Kidney (tissue), 22 donors: ENCODE measurements at places on chromosomes 4 and X. TPM values are rescaled to one million over a fixed set of nuclear protein-coding genes. Genes with fewer than 3 reads are reported as not detected.

The IL3RA gene
- polyA plus RNA-seq = 10.2 TPM

DNA sequence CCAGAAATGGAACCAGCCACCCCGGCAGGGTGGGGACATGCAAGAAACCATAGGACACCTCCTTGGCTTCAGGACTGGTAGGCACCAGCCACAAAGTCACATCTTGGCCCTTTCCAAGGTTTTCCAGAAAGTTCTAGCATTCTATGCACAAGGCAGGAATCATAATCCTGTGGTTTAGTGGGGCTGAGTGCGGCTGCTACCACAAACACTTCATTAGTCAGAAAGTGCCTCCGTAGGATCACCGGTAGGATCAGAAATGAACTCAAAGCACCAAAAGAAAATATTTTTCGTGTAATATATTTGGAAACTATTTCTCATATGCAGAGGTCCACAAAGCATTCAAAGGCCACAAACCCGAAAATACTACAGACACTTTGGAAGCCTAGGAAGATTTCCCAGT is 191.7 kb downstream of the PTTG2 start:
- DNase-seq = no peak

DNA sequence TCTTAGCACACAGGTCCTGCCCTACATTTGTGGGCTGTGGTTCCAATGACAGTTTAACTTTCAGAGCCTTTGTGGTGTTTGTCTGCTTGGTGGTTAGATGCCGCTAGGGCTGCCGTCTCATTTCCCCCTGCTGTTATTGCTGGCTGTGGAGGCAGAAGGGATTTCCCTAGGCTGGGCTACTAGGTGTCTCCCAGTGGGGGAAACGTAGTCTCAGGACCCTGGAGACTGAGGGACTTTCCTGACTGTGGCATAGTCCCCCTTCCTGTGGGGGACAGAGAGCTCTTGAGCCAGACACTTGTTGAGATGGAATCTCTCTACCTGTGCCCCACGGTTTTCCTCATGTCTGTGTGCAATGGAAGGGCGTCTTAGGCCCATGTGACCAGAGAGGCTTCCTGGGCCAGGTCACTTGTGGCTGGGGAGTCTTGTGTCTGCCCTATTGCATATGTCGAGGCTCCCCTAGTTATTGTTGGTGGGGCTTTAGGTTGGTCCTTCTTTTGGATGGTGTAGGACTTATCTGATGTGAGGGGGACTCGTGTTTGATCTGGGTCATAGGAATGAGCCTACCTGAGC is 68.2 kb downstream of the ARHGAP10 start:
- DNase-seq = no peak

GRCh38 chr4:113394108-113394729 is 344.8 kb downstream of the ANK2 start:
- no peak for DNase-seq

DNA sequence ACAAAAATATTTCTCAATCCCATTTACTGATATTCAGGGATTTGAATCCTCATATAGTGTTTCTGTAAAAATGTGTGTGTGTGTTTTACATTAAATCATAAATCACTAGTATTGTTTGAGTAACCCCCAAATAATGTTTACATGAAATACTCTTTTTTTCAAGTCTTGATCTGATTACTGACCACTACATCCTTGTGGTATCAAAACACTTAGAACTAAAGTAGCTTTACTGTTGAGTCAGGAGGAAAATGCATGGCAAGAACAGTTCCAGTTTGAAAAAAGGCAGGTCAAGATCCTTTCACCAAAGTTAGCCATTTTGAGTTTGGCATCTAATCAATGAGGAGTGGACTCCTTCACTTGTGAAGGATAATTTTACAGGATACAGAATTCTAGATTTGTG is 3.6 kb upstream of the WDR19 start:
- no peak for DNase-seq

GRCh38 chrX:131366407-131366806 is 77.3 kb upstream of the IGSF1 start:
- DNase-seq = peak; percentile 48

The FANCB gene
- polyA plus RNA-seq = not detected

The VGLL1 gene
- polyA plus RNA-seq = 5.5 TPM

The AFM gene
- polyA plus RNA-seq = 30.8 TPM

The SLC16A2 gene
- 17.2 TPM for polyA plus RNA-seq

DNA sequence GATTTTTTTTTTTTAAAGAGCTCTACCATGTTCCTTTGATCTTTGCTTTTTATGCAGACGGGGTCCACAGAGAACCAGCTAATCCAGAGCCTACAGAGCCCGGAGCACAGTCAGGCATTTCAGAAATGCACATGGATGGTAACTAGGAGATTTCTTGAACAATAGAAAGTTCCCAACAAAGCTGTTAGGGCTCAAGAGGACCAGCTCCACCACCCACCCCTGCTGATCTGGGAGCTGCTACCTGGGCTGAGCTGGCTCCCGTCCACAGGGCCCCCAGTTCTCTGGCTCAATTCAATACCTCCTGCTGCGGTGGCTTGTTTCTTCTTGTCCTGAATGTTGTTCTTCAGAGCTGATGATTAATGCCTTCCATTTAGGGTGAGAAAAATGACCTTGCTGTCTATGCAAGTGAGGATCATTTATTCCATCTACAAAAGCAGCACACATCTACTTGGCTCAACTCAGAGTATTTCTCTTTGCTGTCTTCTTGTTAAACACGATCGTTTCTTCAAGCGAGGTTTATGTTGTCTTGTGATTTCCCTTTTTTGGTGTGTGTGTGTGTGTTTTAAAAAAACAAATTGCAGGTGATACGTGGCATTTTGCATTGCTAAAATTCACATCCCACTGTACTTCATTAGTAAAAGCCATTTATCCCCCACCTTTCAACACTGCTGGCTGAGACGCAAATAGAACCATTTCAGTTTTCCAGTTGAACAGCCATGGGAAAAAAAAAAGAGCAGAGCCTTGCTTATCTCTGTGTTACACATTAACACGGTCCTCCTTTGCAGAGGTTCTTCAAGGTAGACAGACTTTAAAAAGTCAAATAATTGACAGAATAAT is 31.3 kb downstream of the IGFBP7 start:
- peak; percentile 90 for DNase-seq

The AKAP4 gene
- polyA plus RNA-seq = not detected

The MND1 gene
- polyA plus RNA-seq = 1.5 TPM

GRCh38 chr4:14878681-14879080 is 123.6 kb upstream of the CPEB2 start:
- DNase-seq = no peak

DNA sequence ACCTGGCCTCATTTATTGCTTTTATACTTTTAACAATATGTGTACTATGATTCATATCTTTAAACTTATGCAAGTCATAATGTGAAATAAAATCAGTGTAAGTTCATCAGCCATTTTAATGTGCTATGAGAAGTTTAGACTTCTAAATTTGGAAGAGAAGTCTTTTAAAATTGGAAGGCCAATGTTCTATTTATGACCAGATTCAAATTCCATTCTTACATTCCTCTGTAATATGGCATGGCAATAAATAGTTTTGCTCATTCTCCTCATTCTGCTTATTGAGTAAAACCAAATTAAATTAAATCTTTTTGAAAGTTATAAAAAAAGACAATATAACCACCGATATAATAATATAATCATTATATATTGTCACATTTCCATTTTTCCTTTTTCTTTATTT is 126.2 kb downstream of the SORBS2 start:
- DNase-seq = no peak

- no peak for DNase-seq
These were observed 28.8 kb upstream of the PCSK1N start for GRCh38 chrX:48864210-48864609.

- DNase-seq = no peak
These were observed 35.2 kb downstream of the KDM6A start for GRCh38 chrX:44908153-44908552.

GRCh38 chr4:66572949-66573348 is 902.7 kb upstream of the EPHA5 start:
- DNase-seq = no peak

DNA sequence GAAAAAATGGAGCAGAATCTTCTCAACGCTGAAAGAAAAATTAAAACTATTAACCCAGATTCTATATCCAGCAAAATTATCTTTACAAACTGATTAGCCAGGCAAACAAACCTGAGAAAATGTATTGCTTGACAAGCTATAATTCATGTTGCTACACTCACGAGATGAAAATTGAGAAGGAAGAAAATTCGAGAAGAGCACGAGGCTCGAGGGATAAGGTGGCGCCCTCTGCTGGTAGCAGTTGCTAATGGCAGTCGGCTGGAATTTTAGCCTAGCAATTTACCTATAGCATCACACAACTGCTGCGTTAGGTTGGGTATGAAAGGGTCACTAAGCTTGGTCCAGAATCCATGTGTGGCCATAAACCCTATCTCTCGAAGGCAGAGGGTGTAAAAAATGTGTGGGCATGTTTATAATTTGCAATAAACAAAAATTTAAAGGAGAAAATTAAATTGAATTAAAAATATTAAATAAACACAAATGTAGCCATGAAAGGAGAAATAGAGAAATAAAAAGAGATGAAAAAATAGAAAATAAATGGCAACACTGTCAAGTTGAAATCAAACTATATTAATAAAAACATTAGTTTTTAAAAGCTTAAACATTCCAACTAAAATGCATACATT is 126.6 kb downstream of the PPP4R3C start:
- DNase-seq = peak; percentile 22

GRCh38 chr4:124431653-124432192 is 280.8 kb downstream of the ANKRD50 start:
- no peak for DNase-seq

DNA sequence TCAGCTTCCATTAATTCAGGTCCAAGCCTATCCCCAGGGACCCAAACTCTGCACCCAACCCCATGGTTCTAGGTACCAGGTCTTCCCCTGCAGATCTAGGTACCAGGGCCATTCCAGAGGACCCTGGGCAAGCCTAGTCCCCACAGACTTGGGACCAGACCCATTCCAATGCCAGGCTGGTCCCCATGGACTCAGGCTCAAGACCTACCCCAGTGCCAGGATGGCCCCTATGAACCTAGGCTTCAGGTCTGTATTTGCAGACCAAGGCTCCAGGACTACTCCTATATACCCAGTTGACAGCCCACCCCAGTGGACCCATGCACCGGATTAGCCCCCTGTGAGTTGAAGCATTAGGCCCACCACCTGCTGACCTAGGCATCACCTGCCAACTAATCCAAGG is 8.9 kb downstream of the MTHFD2L start:
- no peak for DNase-seq

DNA sequence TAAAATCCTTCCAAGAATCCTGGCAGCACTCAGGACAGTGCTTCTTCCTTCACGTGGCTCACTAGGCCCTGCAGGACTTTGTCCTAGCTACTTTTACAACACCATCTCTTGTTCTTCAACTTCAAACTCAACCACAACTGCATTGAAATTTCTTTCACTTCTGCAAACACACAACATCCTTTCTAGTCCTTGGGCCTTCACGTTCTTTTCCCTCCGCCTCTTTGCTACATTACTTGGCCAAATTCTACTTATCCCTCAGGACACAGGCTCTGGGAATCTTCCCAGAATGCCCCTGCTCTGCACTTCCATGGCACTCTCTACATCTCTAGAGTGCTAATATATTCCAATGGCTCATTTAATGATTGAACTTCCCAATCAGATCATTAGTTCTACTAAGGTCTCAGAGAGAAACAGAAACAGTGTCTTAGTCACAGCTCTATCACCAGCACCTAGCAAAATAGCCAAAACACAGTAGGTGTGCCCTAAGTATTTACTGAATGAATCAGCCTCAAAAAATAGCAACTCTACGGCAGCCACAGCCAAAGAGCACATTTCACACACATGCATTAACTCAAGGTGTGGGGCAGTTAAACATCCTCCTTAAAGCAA is 73.3 kb downstream of the MANBA start:
- no peak for DNase-seq

DNA sequence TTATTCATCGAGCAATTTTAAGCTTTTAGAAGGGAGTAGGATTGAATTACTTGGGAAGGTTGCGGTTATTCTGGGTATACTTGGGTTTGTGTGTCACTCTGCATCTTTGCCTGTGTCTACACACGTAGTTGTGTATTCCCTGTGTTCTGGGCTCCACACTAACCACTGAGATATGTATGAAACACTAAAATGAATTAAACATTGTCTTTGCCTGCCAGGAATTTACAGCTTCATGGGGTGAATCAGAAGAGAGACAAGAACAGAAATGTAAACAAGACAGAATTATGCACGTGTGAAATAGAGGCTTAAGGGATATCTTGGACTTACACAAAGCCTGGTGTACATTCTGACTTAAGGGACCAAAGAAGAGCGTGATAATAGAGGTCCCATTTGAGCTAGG is 228.5 kb downstream of the AFF2 start:
- DNase-seq = no peak

DNA sequence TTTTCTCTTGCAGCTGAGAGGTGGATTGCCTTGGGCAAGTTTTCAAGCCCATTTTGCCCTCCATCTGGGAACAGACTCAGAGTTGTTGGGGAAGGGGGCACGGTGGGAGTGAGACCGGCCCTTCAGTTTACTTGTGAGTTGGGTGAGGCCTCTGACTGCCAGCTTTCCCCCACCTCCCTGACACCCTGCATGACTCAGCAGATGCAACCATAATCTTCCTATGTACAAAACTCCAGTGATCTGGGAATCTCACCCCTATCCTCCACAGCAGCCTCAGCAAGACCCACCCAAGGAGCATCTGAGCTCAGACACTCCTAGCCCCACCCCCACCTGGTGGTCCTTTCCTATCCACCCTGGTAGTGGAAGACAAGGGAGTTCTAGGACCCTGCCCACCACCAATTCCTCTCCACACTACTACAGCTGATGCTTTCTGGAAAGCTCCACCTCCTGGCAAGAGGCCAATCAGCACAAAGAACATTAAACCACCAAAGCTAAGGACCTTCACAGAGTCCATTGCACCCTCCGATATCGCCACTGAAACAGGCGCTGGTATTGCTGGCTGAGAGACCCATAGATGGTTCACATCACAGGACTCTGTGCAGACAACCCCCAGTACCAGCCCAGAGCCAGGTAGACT is 99.4 kb upstream of the STK26 start:
- no peak for DNase-seq
